Retinal pigment epithelial cell (primary cell): ENCODE measurements at places on chromosomes 5 and 9.

DNA sequence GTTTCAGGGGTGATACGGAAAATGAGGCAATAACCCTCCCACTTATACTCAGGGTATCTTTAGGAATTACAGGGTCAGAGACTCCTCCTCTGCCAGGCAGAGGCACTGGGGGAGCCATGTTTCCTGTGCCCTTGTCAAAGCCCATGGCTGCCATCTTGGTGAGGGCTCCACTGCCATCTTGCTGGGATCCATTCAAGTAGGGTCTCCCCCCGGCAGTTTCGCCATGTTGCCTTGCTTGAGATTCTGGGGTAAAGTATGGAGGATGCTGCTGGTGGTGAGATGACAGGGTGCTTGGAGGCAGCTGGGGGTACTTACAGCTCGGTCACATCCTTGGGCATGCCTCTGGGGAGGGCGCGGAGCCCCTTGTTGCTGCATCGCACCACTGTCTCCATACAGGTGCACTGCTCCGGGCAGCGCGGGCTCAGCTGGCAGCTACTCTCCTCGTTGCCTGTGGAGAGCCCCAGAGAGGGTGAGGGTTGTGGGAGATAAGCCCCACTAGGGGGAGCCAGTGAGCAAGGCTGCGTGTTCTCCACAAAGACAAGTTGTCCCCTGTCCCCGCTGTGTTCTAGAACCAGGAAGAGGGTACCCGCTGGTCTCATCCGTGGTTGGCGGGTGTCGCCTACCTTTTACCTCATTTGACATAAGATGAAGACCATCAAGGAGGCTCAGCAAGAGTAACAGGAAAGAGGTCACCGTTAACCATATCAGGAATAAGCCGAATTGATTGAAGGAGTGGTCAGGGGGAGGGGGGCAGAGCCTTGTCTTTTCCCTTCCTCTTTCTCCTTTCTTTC, 169.0 kb upstream of the PANK3 start:
- no peak for DNase-seq

GRCh38 chr9:18678821-18679590, 205.1 kb downstream of the ADAMTSL1 start:
- DNase-seq: no peak

- no peak for DNase-seq
These were observed 75.2 kb upstream of the PRLR start for GRCh38 chr5:35305336-35306020.

GRCh38 chr5:44952376-44952775, 143.6 kb downstream of the MRPS30 start:
- no peak for DNase-seq

DNA sequence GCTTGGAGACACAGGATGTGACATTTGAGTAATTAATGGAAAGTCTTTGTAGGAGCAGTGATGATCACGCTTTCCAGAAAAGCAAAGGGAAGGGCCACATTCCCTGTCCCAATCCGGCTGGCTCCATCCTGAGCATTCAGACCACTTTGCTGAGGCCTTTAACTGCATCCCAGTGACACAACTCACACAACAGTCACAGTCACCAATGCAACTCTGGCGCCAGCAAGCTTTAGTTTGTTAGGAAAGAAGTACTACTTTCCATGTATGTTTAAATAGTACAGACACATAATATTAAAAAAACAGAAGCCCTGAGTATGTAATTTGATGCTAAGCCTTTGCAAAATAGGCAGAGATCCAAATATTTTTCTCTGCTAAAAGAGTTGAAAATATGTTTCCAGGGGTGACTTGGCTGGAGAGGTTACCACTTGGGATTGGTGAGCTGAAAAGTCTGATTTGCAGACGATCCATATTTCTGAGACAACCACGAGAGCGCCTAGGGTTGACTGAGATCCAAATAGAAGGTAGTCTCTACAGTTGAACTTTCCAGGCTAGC, 31.7 kb upstream of the GAS1 start:
- DNase-seq: peak; percentile 40

GRCh38 chr5:15489571-15490235, 10.3 kb upstream of the FBXL7 start:
- DNase-seq: no peak

GRCh38 chr5:6197427-6197826, 180.9 kb downstream of the MED10 start:
- no peak for DNase-seq

- no peak for DNase-seq
These were observed 342.0 kb downstream of the MLLT3 start for GRCh38 chr9:20280330-20280729.

DNA sequence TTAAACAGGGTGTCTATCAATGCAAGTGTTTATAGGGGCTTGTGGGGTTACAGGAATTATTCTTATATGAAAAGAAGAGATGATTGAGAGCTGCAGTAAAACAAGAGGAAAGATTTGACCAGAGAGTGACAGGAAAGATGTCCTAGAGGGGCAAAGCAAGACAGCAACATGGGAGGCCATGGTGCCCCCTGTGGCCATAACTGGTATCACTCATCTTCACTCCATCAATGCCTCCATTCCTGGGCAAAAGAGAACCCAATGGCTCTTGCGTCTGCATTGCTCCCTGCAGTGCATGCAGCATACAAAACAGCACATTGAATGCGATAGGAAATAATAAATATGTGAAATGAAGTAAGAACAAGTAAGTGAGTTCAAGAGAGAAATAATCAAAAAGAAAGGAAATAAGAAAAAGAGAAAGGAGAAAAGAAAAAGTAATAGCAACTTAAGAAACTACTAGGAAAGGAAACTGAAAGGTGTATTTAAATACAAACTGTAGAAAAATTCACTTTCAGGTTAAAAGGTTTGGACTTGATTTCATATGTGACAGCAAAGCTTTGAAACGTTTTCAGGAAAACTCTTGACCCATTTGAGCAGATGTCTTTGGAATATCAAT, 206.6 kb downstream of the SEMA5A start:
- DNase-seq: no peak

- no peak for DNase-seq
These were observed 74.1 kb upstream of the SNCAIP start for GRCh38 chr5:122237906-122238305.

DNA sequence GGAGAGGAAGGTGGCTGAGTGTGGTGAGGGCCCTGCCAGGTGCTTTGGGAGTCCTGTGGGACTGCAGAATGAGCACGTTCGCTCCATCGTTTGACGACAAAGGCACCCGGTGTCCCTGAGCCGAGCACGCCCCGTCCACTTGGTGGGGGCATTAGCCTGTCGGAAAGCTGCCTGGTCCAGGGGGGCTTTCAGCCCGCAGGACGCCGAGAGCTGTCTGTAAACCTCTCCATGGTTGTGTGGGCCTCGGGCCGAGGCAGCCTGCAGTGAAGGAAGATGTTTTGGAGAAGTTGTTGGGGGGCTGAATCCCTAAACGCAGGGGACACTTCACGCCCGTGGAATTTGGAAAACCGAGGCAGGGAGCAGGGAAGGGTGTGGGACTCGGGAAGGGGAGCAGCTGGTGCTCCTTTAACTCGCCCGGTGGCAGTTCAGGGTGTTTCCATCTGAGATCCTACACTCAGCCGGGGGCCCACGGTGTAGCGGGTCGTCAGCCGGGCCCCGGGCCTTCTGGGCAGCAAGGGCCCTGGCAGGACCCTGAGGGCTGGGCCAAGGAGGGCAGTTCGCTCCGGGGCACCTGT, 53.8 kb downstream of the MRPL36 start:
- no peak for DNase-seq

DNA sequence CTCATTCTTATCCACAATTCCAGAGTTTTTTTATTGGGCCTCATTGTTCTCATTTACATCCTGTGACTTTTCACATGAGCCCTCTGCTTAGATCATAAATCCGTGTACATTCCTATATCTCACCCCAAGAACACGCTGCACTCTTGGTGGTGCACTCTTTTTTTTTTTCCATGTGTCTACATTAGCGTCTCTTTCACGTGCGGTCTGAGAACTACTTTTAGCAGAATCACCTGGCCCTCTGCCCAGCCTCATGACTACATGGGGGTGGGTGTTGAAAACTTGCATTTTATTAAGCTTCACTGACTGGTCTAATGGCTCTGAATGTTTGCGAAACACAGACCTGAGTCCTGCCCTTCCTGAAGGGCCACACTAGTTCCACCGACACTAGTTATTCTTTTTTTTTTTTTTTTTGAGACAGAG, 18.6 kb downstream of the C9orf57 start:
- DNase-seq: peak; percentile 94

GRCh38 chr9:68547417-68547816, 6.7 kb upstream of the TMEM252 start:
- DNase-seq: no peak

GRCh38 chr5:156819967-156820581, 30.0 kb upstream of the PPP1R2B start:
- no peak for DNase-seq

- no peak for DNase-seq
These were observed 2.2 kb downstream of the DNAJB5 start for GRCh38 chr9:34991607-34992375.

- no peak for DNase-seq
These were observed 25.3 kb upstream of the ENHO start for GRCh38 chr9:34547960-34548611.

DNA sequence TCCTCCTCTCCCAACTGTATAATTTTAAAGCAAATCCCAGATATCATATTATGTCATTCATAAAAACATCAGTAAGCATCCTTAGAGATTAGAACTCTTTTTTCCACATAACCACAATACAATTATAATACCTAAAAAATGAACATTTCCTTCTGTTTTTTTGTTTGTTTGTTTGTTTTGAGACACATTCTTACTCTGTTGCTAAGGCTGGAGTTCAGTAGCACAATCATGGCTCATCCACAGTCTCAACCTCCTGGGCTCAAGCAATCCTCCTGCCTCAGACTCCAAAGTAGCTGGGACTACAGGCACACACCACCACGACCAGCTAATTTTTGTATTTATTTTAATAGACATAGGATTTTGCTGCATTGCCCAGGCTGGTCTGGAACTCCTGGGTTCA, 8.0 kb downstream of the F2R start:
- no peak for DNase-seq

- DNase-seq: no peak
These were observed 100.2 kb downstream of the PIK3R1 start for GRCh38 chr5:68315679-68316271.

- DNase-seq: no peak
These were observed 27.9 kb upstream of the HNRNPA0 start for GRCh38 chr5:137782055-137782454.

DNA sequence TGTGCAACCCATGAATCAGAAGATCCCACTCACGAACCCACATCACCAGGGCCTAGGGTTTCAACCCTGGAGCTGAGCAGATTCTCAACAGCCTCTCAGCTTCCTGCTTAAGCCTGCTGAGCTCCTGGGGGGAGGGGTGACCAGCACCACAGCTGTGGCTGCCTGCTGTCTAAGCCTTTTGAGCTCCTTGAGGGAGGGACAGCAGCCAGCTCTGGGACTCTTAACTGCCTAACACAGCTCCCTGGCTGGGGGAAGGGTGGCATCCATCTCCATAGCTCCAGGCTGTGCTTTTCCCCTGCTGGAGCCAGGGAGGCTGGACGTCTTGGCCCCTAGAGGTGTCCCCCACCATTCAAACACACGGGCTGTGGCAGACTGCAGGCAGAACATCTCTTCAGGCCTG, 250.3 kb downstream of the DMAC1 start:
- peak; percentile 34 for DNase-seq

- no peak for DNase-seq
These were observed 19.7 kb downstream of the CPEB4 start for GRCh38 chr5:173907686-173908371.

GRCh38 chr5:95626701-95627100, 6.8 kb downstream of the GPR150 start:
- no peak for DNase-seq

DNA sequence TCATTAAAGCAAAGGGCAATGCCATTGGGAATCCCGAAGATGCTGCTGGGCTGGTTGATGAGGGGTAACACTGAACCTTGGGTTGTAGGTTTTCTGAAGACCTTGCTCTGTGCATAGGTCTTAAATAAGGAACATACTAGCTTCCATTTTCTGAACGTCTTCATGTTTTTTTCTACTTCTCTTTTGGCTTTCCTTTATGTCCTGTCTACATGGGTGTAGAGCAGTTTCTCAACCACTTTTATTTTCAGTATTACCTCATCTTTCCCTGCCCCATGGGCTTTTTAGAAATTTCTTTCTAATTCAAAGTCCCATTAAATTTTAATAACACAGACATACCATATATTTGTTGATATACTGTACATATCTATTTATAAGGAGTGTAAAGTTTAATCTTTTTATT, at the start of gene IFNA14:
Gene IFNA14, minus strand, starts transcription at position 95 of the 400 bp plus-strand sequence. Its CDS starts 70 bp downstream, at position 25.
- DNase-seq: no peak

- DNase-seq: no peak
These were observed 490.4 kb upstream of the ACO1 start for GRCh38 chr9:31894008-31894407.

GRCh38 chr5:135534609-135535419, 950 bp downstream of the NEUROG1 start:
- DNase-seq: no peak

DNA sequence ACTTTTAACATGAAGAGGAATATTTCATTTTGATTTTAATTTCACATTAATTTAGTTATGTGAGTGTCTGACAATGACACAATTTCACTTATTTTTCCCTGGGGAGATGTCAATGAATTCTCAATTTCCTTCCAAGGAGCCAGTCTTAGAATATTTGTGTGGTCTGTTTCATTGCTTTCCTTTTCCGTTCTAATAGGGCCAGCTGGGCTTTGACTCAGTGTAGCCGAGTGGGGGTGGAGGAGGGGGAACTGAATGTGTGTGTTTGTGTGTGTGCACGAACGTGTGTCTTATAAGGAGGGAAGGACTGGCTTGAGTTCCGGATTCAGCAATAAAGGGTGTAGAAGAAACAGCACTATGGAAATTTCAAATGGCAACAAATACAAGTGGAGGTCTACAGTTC, 100.0 kb downstream of the BASP1 start:
- no peak for DNase-seq

DNA sequence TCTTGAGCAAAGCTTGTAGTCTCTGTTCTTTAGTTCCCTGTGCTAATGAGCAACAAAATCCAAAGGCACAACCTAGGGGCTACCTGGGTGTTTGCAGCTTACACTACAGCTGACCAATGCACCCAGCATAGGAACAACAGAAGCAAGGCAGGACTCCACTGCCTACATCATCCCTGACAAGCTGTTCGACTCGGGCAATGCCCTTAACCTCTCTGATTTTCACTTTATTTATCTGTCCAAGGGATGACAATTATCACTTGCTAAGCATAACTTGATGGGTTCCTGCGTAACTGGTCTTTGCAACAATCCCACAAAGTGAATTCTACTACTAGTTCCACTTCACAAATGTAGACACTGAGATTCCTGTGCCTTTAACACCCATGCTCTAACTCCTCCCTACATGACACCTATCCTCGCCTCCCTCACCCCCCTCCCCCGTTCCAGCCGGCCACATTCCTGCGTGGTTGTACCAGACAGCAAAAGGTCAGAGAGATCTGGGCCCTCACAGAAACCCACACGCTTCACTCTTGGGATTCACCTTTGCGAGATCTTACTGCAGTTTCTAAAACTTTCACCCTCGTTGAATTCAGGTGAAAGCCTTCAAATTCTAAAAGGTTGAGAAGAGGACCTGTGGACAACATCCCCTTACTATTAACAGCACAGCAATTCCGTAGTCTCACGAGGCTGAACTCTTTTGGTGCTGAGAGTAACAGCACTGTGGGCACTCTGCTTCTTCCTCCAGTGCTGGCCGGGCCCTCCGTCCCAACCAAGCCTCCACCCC, 995 bp downstream of the IPPK start:
- DNase-seq: no peak

GRCh38 chr9:83047839-83048775, 14.8 kb downstream of the RASEF start:
- peak; percentile 94 for DNase-seq
